ENCODE measurements at places on chromosomes 2 and 18.

DNA sequence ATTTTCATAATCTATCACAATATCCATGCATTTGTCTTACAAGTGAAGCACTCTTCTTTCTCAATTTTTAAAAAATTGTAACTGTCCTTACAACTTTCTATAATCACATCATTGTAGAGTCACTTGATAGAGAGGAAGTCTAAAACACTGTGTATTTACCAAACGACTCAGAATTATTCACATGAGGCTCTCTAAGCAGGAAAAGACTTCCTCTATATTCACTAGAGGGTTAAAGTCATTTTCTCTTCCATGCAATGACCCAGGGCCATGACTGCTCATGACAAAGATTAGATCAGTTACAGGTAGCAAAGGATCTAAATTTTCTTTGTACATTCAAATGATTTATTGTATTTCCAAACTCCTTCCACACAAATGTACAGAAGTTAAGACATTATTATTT lies 9.0 kb upstream of the SLC1A4 start:
- DNase-seq, result no peak

GRCh38 chr18:45896991-45897390 lies 70.1 kb downstream of the EPG5 start:
- DNase-seq, result no peak

DNA sequence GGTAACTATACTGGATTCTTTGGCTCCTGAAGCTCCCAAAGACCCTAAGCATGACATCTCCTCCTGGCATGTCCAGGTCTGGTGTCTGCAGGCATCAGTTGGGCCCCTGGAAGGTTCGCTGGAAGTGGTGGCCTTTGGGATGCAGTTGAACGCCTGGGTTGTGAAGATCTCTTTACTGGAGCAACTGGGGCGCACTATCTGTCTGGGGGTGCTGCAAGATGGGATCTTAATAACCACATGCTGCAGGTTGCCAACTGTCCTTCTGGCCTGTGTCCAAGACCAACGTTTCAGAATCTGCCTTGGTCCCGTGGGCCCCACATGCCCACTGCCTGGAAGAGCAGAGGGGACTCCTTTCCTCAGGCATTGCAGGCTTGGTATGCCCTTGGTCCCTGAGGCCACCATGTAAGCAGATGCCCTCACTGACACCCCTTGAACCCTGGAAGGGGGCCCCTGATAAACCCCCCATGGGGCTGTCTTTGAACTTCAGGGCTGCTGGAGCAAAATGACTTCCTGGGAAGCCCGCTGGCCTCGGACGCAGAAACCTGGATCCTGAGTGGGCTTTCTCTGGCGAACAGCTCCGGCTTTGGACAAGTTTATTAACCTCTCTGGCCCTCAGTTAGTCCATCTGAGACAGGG lies 101.9 kb downstream of the TWIST2 start:
- no peak for DNase-seq

GRCh38 chr18:63994783-63995399 lies 25.0 kb downstream of the SERPINB8 start:
- no peak for DNase-seq

DNA sequence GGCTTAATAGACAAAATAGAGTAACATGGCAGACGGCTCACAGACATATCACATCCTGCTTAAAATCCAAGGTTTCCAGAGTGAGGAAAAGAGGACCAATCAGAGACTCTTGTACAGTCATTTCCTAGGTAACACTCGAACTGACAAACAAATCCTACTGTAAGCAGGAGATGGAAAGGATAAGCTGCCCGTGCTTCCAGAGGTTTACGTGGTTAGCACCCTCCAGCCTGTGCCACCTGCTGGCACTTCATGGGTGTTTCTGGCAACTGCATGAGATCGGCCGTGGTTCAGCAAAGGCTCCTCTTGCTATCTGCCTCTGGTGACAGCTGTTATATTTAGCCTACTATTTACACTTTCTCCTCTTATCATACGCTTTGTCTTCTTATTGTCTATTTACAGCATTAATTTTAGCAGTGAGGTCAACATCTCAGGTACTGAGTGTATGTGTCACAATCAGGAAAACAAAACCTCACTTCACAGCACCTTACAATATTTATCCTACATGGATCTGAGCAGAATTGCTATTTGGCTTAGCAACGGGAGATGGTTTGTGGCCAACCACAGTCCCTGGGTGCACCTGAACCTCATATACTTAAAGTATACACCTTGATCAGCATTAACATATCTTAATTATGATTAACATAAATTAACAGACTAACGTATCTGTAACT lies 226.9 kb downstream of the TMEM163 start:
- no peak for DNase-seq

GRCh38 chr2:110804915-110805314 lies 72.5 kb downstream of the ACOXL start:
- DNase-seq, result peak; percentile 3

DNA sequence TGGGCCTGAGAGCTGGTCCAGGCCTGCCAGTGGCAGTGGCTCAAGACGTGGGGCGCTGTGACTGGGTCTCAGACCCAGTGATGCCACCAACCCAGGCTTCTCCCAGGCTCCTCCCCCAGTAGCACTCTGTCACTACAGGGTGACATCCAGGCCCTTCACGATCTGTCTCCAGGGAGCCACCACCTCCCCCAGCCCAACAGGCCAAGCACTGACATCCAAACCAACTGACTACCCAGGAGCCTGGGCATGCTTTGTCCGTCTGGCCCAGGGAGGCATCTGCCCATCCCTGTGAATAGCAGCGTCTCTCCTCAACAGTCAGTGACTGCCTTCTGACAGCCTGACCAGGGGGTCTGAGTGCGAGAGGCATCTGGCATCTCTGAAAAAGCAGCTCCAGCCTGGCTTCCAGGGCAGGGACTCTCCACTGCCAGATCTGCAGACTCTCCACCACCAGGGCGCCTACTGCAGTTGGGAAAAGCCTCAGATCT lies 13.0 kb downstream of the TEX44 start:
- DNase-seq, result no peak

- DNase-seq, result no peak
Observed at GRCh38 chr2:147091448-147091847, 753.4 kb upstream of the ACVR2A start.

DNA sequence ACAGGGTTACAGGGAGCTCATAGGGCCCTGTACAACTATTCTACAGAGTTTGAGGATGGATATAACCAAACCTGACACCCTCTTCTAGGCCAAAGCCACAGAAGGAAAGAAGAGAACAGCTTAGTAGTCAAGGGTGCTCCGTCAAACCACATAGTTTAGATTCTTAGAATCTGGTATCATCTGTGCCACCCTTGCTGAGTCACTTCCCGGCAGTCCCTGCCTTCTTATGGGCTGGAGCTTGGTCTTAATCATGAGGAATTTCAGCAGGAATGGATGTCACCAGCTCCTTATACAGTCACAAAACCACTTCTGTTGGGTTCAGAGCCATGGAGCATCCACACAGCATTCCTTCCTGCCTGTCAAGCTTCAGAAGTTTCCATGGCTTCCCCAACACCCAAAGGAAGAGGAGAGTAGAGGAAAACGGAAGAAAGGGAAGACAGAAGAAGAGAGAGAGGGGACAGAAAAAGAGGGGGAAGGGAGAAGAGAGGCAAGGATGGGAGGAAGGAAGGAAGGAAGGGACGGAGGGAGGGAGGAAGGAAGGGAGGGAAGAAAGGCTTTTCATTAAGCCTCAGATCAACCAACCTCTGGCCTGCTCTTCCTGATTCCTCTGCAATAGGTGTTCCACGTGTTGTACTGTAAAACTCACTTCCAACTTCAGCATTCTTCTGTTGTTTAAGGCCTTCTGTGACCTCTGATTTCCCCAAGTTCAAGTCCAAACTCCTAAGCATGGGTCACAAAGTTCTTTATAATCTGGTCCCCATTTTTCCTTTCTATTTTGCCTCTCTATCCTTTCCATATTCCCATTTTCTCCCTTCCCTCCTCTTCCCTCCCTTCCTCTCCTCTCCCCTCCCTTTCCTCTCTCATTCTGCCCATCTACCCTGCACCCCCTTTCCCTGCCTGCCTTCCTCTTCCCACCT lies 246.1 kb upstream of the TNP1 start:
- DNase-seq, result no peak

DNA sequence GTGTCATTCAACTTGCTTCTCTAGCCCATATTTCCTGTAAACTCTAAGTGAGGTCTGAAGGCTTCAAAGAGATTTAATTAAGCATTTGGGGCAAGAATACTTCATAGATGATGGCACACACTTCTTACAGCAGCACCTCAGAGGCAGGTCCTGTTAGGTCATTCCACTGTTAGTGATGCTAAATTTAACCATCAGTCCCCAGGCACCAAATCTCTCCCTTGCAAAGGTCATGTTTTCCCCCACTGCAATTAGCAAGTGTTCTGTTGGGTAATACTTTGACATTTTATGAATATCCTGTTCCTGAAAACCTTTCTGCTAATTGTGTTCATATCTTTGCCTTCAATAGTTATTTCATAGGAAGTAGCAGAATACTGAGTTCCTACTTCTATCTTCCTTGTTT lies 117.0 kb downstream of the STK39 start:
- no peak for DNase-seq

- DNase-seq, result no peak
Observed at GRCh38 chr2:237888389-237888788, 29.0 kb downstream of the RAMP1 start.

All from stimulated activated CD4-positive, alpha-beta T cell treated with anti-CD3 and anti-CD28 coated beads, TNF-alpha, amount 100 ng/mL, for 1 hour (primary cell).